ENCODE measurements at places on chromosomes 6 and 20.

- no peak for DNase-seq
Measured at GRCh38 chr20:44690781-44691423, 24.3 kb upstream of the CCN5 start.

- DNase-seq, result no peak
Measured at GRCh38 chr6:5175635-5176034, 85.1 kb downstream of the LYRM4 start.

GRCh38 chr6:159068904-159069578 lies 24.2 kb upstream of the TAGAP start:
- no peak for DNase-seq

- DNase-seq, result no peak
Measured at GRCh38 chr6:143965503-143966171, 42.4 kb downstream of the PLAGL1 start.

DNA sequence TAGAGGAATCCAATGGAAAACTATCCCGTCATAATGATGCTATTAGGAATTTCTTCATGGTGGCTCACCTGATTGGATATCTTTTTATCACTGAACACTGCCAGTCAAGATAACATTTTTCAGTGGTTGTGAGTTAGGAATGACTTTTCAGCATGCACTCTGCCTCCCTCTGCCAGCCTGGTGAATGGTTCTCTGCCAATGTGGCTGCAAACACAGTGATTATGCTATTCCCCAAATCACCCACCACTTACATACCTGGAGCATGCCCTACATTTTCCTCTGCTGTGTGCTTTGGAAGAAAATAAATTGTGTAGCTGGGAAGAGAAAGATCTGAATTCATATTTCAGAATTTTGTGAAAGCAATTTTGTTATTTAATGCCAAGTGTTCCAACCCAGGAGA lies 102.6 kb upstream of the LAMP5 start:
- DNase-seq, result no peak

GRCh38 chr6:11097476-11097875 lies 3.8 kb downstream of the SMIM13 start:
- DNase-seq, result no peak

DNA sequence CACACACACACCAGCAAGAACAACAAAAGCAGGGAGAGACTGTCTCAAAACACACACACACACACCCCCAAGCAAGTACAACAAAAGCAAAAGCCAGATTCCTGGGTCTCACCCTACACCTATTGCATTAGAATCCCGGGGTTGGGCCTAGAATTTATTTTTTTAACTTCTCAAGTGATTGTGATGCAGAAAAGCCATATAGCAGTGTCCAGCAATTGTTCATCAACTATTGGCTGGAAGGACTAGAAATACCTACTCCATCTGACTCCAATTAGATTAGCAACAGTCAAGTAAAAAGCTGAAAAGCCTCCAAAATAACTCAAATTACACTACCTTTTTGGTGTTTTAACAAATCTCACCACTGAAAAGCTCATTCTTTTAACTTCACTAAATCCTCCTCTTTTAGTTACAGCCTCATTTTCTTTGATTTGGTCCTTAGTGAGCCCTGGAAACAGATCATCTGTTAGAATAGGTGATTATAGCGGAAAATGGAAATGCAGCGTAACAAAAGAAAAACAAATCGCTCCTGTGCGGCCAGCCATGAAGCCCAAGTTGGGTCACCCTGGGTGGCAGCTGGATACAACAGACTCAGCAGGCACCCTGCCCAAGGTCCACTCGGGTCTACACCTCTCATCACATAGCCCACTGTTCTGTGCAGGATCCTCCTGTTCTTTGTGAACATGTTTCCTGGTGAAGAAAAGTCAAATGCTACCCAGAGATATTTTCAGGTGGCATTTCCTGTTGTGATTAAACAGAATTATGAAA lies 38.7 kb downstream of the STAU1 start:
- no peak for DNase-seq

GRCh38 chr6:113936093-113936934 lies 34.6 kb downstream of the HDAC2 start:
- DNase-seq, result no peak

- DNase-seq, result no peak
Measured at GRCh38 chr6:138524526-138524925, 25.2 kb upstream of the NHSL1 start.

DNA sequence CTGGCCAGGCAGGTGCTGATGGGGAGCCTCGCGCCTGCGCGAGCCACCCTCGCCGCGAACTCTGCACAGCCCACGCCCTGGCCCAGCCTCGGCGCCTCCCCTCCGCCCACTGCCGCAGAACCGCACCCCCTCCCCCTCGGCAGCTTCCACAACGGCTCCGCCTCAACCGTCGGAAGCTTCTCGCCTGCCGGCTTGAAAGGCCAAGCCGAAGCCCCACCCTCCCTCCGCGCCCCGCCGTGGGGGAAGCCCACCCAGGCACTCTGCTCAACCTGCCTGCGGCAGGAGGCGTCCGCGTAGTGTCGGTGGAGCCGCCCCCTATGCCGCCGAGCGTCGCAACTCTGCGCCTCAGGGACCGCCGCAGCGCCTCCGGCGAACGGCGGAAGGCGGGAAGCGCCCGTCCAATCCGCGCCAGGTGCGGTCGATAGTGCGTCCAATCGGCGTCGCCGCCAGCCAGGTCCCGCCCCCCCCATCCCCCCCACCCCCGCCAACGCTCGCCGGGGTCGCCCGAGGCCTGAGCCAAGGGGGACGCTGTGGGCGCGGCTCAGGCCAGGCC lies at the start of gene SYCP2:
Gene SYCP2, minus strand, starts transcription at position 342 of the 553 bp plus-strand sequence. CDS start 11,224 bp downstream, outside the sequence.
- peak; percentile 55 for DNase-seq

Data from activated T-cell treated with anti-CD3 and anti-CD28 coated beads, Interleukin-2, amount 50 U/mL, for 4 hours (primary cell).